PC-3 (cell line): ENCODE measurements at places on chromosomes 5 and 9.
A peak's percentile ranks its signal among the peaks of the same experiment; 100 is the strongest.

- no peak for DNase-seq
Observed at GRCh38 chr9:3007326-3007725, 163.4 kb upstream of the PUM3 start.

- no peak for DNase-seq
Observed at GRCh38 chr9:70259512-70259802, 679 bp downstream of the SMC5 start.

DNA sequence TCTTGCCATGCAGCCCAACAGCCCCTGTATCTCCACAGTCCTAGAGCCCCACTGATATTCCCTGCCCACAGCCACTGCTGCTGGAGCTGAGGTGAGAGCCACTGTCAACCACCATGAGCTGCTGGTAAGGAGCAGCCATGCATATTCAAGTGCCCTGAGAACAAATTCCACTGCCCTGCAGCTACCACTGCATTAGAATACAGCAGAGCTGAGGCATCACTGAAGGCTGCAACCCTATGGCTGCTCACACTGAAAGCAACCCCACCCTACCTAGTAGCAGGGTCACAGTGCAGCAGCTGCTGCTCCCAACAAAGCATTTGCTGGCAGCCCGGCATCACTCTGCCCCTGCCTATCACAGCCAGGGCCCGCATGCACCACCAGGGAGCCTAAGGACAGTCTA is 68.6 kb downstream of the SKIC3 start:
- DNase-seq: no peak

GRCh38 chr9:127030814-127031740 is 91.4 kb downstream of the ANGPTL2 start:
- no peak for DNase-seq

DNA sequence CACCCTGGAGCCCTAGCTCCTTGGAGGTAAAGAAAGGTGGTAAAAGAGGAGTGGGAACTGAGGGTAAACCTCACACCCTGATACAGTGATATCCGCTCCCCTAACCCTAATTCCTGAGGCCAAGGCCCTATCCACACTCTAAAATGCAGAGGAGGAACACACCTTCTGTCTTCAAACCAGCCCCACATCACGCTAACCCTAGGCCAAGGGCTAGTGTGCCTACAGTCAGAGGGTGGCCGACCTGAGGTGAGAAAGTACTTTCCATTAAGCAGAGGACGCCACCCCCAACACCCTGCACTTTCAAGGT is 590 bp downstream of the HDAC3 start:
- DNase-seq: no peak

DNA sequence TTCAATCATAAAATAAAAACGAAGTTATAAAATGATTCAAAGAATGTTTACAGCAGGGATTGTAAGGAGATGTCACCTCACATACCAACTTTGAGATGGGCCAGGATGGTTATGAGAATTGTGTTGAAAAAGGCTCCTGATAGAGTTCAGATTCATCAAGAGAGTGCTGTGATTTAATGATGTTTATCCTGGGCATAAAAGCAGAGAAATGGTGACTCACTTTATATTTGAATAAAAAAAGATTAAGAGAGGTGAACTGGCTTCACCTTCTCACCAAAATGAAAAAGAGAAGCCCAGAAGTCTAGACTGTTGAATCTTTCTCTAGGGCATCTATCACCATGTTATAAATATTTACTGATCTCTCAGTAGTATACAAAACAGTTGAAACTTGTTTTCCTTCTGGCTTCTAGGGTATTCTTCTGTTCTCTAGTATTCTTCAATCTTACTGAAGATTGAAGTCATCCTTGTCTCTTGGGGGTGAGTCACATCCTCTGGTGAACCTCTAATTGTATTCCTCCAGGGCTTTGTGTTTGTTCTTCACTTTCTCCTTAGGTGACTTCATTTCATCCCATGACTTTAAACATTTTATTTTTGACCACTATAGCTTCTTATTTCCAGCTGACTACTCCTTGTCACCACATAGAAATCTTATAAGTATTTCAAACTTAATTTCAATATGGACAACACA is 1237.3 kb upstream of the C9orf72 start:
- DNase-seq: peak; percentile 79

DNA sequence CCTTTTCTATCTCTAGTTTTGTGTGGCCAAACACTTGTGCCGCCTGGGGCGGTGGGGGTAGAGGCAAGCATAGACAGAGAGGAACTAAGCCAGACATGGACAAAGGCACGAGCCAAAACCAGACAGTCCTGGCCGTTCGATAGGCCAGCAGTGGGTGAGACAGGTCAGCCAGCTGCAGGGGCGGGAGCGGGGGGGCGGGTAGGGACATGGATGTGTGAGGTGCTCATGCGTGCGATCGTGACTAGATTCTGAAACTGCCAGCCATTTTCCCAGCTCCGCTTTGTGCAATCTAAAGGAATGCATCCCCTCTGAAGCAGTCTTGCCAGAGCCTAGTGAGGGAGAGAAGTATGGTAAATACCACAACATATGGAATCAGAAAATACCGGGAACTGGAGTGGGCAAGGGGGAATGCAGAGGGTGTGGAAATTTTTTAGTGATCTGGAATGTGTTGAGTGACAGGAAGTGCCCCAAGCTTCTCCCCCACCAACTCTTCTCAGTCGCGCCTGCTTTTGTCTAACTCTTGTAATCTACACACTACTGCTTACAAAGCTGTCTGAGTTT is 111.9 kb downstream of the NR6A1 start:
- peak; percentile 69 for DNase-seq

GRCh38 chr5:78533356-78533755 is 115.2 kb downstream of the LHFPL2 start:
- peak; percentile 49 for DNase-seq

GRCh38 chr9:83636813-83637212 is 13.9 kb downstream of the IDNK start:
- no peak for DNase-seq

GRCh38 chr9:101677861-101678260 is 60.6 kb downstream of the GRIN3A start:
- DNase-seq: no peak

GRCh38 chr5:153157156-153157555 is 333.3 kb upstream of the GRIA1 start:
- no peak for DNase-seq

GRCh38 chr5:126422994-126423788 is at the start of gene GRAMD2B:
Gene GRAMD2B, plus strand, starts transcription at chr5:126423409. Its CDS starts 198 bp downstream, at chr5:126423607.
- peak; percentile 91 for DNase-seq

DNA sequence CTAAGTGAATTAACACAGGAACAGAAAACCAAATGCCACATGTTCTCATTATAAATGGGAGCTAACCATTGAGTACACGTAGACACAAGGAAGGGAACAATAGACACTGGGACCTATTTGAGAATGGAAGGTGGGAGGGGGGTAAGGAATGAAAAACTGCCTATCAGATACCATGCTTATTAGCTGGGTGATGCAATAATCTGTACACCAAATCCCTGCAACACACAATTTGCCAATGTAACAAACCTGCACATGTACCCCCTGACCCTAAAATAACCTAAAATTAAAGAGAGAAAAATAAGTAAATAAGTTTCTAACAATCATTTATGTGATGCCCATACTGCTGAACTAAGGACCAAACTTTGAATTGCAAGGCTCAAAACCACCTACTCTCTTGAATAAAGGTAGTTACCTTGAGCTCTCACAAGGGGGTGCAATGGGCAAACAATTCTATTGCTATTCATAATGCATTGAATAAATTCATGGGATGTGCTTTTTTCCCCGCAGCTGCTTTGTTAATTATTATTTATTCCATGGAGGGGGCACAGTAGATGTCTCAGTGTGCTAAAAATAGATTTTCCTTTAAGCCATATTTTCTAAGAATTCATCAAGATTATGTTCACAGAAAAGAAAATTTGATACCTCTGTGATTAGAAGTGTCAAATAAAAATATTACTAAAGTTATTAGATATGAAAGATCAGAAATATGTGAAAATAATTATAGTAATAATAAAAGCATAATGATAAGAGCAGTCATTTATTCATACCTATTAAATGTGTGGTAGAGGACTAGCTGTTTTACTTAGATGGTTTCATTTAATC is 76.2 kb upstream of the PTPN3 start:
- peak; percentile 72 for DNase-seq

DNA sequence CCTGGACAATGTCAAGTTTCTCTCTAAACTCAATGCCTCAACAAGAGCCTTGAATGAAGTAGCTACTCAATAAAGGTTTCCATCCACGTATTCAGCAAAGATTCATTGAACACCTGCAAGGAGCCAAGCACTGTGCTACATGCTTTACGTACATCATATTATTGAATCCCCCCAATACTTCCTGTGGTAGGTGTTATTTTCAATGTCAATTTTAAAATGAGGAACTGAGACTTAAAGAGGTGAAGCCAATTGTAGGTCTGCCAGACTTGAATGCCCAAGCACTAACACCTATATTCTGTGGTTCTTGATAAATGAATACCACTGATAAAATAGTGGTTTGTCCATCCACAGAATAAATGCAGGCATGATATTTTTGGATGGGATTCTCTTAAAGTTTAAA is 162.3 kb downstream of the DRD1 start:
- DNase-seq: no peak

DNA sequence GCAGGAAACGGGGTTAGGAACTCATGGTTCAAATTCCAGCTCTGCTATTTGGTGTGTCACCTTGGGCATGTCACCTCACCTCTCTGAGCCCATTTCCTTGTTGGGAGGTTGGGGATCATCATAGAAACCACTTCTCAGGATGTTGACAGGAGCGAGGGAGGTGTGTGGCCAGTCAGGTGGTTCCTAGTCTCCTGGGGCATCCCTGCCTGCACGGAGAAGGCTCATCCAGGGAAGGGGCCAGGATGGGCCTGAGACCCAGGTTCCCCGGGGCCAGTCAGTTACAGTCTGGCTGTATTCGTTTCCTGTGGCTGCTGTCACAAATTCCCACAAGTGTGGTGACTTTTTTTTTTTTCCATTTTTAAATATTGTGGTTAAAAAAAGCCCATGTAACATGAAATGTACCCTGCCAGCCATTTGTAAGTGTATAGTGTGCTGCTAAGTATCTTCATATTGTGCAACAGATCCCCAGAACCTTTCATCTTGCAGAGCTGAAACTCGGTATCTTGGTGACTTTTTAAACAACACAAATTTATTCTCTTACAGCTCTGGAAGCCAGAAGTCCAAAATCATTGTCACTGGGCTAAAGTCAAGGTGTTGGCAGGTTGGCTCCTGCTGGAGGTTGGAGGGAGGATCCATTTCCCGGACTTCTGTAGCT is 78.7 kb upstream of the UNC5A start:
- DNase-seq: no peak

DNA sequence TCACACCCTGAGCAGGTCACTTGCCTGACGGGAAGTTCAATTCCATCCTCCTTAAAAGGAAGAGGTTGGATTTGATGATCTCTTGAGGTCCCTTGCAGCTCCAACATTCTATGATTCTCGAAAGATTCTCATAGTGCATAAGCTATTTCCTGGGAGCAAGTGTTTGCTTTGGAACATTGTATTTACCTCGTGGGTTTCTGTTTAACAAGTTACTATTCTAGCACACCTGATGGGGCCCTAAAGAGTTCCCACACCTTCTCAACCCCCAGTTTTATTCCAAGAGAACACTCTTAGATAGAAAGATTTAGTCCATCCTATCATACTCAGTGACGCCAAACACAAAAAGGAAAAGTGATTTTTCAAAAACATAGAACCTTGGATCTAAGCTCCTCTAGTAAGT is 23.4 kb downstream of the NR4A3 start:
- no peak for DNase-seq

- DNase-seq: no peak
Observed at GRCh38 chr5:159768243-159768642, 148.0 kb upstream of the ADRA1B start.

- no peak for DNase-seq
Observed at GRCh38 chr5:74482990-74483389, 157.5 kb downstream of the ENC1 start.

DNA sequence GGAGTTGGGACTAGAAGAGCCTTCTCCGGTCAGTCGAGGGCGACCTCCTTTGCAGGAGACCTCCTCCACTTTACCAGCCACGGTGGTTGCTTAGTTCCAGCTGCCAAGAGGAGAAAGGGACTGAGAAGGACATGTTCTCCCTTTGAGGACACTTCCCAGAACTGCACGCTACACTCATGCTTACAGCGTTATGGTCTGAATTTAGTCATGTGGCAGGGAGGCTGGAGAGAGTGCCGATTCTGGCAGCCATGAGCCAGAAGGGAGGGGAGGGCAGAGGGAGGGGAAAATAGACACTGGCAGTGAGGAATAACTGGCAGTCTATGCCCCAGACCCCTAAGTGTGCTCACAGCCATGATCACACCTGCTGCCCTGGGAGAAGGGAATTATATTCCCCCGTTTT is 47.8 kb downstream of the TSPAN17 start:
- DNase-seq: no peak

DNA sequence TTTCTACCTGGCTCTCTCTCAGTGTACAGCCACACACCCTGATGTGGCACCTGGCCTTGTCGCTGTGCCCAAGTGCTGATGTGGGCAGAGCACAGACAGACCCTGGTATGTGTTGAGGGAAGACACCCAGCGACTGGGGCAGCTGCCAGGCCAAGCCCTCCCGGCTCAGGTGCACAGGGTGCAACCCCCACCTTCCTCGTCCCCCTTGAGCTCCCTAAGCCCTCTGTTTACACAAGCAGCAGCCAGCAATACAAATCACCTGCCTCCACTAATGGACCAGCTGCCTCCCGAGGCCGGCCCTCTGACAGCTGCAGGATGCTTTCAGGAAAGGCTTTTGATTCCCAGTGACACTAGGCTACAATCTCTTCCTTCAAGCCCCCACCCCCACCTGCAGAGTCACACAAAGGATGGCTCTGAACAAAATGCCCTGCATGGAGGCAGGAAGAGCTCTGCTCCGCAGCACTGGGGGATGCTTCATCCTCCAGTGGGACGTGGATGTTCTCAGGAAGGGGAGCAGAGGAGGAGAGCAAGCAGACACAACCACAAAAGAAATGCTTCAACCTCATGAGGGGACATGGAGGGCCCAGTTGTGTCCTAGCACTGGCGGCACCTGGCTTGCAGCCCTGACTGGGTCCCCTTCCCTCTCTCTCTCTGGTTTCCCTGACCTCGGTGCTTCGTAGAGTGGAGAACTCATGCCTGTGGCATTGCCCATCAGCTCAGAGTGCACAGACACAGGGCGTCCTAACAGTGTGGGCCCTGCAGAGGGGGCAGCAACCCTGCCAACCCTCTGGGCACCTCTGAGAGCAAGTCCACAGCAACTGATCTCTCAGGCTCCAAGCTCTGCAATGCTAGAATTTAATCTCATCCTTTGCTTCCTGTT is 140.8 kb downstream of the BARX1 start:
- DNase-seq: no peak

- no peak for DNase-seq
Observed at GRCh38 chr5:17816944-17817343, 182.7 kb downstream of the TAF11L14 start.

DNA sequence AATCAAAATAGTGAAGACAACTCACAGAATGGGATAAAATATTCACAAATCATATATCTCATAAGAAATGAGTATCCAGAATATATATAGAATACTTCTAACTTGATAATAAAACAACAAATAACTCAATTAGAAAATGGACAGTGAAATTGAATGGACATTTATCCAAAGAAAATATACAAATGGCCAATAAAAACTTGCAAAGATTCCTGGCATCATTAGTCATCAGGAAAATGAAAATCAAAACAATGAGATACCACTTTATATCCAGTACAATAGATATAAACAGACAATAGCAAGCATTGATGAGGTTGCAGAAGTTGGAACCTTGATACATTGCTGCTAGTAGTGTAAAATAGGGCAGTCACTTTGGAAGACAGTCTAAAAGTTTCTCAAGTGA is 12.8 kb upstream of the TLR4 start:
- DNase-seq: no peak
